ENCODE measurements at places on chromosomes 16 and 17.
A peak's percentile ranks its signal among the peaks of the same experiment; 100 is the strongest.

DNA sequence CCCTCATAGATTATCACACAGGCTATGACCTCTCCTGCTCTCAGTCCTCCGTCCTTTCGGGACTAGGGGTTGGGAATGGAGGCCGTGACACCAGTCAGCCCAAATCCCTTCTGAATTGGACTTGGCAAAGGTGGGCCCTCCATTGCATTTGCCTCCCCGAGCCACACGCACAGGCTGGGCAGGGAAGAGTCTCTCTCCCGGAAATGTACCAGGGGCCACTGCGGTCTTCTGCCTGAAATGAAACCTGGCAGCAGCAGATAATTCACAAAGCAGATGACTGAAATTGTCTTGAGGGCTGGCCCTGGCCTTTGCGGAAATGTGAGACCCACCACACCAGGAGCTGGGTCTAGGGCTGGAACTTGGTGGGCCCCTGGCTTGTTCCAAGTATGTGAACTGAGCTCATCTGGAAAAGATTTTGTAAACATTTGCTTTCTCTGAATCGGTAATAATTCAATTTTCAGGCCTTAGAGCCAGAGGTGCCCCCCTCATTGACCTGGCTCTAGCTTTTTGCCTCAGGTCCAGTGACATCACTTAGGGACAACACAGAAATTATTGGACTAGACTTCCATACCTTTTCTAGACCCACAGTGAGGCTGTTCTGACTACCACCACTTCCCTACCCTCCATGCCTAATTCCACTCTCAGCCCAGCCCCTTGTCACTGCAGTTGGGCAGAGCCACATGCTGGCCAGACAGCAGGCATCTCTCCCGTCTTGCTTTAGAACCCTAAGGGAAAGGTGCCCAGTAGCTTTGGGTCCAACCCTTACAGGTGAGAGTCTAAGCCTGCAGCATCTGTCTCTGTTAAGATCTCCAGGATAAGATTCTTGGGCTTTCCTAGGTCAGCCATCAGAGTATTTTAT lies 75.2 kb downstream of the CCDC182 start:
- peaks cover 6% of the 10 kb centered on the region for H3K36me3 ChIP-seq
- peaks cover 18% of the 10 kb centered on the region for H3K4me1 ChIP-seq
- H3K27me3 ChIP-seq = no peaks in the 10 kb centered on the region

- no peaks in the 10 kb centered on the region for H3K27me3 ChIP-seq
- H3K36me3 ChIP-seq = peaks cover 58% of the 10 kb centered on the region
- H3K27ac ChIP-seq = peak overlapping the region; percentile 96
- H3K4me3 ChIP-seq = peak overlapping the region; percentile 57
- peak; percentile 0 for ATAC-seq
- H3K4me1 ChIP-seq = peaks cover 78% of the 10 kb centered on the region
These were observed 581 bp downstream of the CD68 start for GRCh38 chr17:7579834-7580603.

DNA sequence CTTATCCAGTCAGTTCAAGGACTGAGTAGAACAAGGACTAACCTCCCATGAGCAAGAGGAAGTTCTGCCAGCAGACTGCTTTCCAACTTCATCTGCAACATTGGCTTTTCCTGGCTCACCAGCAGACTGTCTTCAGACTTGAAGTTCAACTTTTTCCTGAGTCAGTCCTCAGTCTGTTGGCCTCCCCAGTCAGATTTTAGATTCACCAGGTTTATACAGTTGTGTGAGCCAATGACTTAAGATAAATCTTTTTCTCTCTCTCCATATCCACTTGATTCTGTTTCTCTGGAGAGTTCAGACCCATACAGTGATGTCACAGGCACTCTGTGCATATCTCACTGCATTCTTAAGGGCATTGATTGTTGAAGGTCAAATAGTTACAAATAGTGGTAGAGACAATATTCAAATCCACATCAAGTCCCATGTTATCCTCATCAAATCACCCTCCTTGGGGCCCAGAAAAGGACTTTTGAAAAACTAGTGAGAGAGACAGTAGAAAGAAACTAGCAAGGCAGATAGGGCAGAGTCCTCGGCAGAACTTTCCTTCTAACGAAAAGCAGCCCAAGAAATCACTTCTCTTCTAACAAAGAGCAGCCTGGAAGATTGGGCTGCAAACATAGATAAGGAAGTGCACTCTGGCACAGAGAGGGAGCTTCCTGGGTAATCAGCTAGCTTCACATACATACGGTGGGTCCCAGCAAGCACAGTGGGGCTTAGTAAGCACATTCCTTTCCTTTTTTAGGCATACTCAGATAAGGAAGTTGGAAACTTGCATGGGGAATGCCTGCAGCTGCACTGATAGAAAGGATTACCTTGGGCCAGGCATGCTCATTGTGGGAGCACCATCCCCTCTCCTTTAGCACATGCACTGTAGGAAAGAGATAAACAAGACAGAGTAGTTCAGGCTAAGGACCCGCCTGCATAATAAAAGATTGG lies 132.3 kb upstream of the FAM20A start:
- no peaks in the 10 kb centered on the region for H3K27me3 ChIP-seq
- no peak overlapping the region for H3K4me3 ChIP-seq
- H3K36me3 ChIP-seq = no peaks in the 10 kb centered on the region

DNA sequence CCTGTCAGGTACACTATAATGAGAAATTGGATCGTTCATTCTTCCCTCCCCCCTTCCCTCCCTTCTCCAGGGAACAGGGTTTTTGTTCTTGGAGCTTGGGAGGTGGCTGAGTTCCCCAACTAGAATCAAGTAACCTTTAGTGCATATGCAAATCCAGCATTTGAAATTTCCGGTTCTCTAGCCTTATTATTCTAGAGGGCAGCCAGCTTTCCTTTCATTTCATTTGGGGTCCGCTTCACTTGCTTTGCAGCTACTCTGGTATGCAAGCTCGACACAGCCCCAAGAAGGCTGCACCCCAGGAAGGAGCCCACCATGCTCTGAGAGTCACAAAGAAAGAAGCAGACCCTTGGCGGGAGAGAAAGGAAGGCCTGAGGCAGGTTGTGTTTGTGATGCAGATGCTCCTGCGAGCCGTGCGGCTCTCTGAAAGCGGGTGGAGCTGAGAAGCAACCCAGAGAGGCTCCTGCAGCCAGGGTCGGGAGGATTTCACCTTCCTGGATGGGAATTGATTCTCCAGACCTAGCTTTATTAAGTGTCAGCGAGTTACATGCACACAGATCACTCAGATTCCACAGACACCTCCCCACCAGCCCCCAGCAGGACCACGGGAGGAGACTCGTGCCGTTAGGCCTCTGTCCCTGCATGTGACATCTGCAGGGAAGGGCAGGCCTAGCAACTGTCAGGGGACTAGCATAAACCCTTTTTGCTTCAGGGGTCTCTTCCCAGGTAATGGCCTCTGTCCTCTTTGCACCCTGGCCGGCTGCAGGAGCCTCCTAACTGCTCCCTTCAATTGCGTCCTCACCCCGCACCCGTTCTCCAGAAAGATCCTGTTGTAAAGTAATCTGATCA lies 34.5 kb downstream of the PMM2 start:
- ATAC-seq = no peak
- H3K4me3 ChIP-seq = peak overlapping the region; percentile 14
- peaks cover 31% of the 10 kb centered on the region for H3K4me1 ChIP-seq
- H3K27ac ChIP-seq = peak overlapping the region; percentile 42
- H3K36me3 ChIP-seq = peaks cover 53% of the 10 kb centered on the region

DNA sequence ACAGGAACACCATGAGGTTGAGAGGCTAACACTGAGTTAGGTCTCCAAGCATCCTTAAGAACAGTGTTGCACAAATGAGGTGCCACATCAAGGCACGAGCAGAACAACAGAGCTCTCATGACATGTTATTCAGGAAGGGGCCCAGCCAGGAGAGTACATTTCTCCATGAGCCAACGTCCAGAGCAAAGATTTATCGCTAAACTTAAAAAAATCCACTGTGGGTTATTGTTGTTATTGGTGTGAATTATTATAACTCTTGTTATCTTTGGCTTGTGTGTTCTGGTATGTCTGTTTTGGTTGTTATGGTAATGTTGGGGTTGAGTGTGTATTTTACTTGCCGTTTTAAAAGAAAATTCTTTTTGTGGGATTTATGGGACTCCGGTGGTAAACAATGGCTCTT lies 68.9 kb upstream of the MSI2 start:
- H3K36me3 ChIP-seq = no peaks in the 10 kb centered on the region
- no peak overlapping the region for H3K4me3 ChIP-seq
- peaks cover 35% of the 10 kb centered on the region for H3K27me3 ChIP-seq
- H3K4me1 ChIP-seq = no peaks in the 10 kb centered on the region
- no peak overlapping the region for H3K27ac ChIP-seq
